ENCODE measurements at places on chromosomes 6 and 20. TPM values are rescaled to one million over a fixed set of nuclear protein-coding genes. Genes with fewer than 3 reads are reported as not detected.

GRCh38 chr6:88683734-88684133 is 279.7 kb downstream of the RNGTT start:
- DNase-seq, result no peak

- no peak for DNase-seq
Observed at GRCh38 chr20:42493001-42493400, 696.7 kb downstream of the PTPRT start.

DNA sequence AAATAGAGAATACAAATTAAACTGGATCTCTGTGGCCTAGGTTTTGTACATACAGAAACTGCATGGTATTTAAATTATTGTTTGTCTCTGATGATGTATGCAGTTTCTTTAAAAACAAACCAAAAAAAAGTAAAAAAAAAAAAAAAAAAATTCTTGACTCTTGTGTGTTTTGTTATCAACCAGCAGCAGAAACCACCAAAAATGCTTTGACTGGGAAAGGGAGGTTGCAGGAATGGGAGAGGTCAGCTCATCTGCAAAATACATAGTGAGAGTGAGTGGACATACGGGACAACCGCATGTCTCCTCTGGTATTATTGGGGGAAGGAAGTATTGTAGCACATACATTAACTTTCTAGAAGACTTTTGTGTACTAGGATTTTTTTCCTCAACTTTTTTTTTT is 38.0 kb downstream of the TBC1D7 start:
- DNase-seq, result no peak

GRCh38 chr6:120938164-120938875 is 396.0 kb downstream of the TBC1D32 start:
- no peak for DNase-seq

The SLC2A10 gene
- 12.4 TPM for total RNA-seq

DNA sequence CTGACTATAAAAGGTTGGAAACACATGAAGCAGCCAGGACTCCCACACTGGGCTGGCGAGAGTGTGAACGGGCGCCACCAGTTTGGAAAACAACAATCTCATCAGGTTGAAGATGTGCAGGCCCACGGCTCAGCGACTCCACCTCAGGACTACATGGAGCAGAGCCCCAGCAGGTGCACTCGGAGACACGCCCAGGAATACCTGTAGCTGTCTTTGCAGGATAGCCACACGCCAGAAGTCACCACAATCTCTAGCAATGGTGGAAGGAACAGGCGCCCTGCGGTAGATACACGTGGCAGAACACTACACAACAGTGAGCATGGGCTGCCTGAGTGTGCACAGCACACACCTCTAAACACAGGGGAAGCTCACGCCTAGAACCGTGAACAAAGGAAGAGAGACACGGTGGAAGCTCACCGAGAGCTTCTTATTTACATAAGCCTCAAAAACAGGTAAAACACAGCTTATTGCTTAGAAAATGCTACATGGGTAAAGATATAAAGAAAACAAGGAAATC is 28.7 kb upstream of the RPS6KA2 start:
- no peak for DNase-seq

The HMGN3 gene
- 139 TPM for total RNA-seq

The CPNE5 gene
- total RNA-seq, result 0.29 TPM

The FUCA2 gene
- total RNA-seq, result 59.5 TPM

All from endodermal cell (in vitro differentiated cells).